ENCODE measurements at places on chromosomes 5 and 9. TPM values are rescaled to one million over a fixed set of nuclear protein-coding genes. Genes with fewer than 3 reads are reported as not detected.

- no peak for DNase-seq
Observed at GRCh38 chr5:128684961-128685360, 146.9 kb upstream of the FBN2 start.

- no peak for DNase-seq
Observed at GRCh38 chr5:82349652-82350051, 71.5 kb upstream of the RPS23 start.

GRCh38 chr9:135144581-135145170 lies 57.2 kb downstream of the OLFM1 start:
- no peak for DNase-seq

- DNase-seq, result no peak
Observed at GRCh38 chr9:96150324-96151227, 151.4 kb downstream of the HSD17B3 start.

SVEP1 gene
- total RNA-seq, result 4.5 TPM

DNA sequence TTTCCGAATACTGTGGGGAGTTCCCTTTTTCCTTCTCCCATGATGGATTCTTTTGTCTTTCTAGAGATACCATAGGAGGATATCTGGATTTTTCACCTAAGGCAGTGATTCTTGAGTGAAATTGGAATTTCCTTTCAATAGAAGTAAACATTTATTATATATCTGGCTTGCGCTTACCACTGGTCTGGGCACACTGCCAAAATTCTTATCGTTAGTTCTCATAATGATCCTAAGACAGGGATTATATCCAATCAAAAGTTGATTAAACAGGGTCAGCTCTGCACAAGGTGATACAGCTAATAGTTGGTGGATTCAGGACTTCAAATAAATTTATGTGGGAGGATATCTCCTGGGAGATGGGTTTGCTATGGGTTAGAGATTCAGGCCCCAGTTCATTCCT lies 9.6 kb downstream of the TLE4 start:
- peak; percentile 31 for DNase-seq
